ENCODE measurements at places on chromosomes 4 and X.

GRCh38 chr4:133694416-133694815 is 507.2 kb downstream of the PABPC4L start:
- DNase-seq, result no peak

DNA sequence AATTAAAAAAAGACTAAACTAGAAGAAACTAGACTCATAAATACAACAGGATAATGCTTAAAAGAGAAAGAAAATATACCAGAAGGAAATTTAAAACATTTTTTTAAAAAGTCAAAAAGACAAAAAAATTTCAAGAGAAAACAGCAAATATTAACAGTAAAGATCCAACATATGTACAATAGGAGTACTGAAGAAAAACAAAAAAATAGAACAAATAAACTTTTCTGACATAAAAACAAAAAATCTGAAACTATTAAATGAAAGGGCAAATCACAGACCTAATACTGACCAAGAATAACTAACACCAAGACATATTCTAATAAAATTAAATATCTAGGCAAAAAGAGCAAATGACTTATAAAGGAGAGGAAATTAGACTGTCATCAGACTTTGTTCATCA is 11.5 kb downstream of the DNAJB14 start:
- DNase-seq, result no peak

DNA sequence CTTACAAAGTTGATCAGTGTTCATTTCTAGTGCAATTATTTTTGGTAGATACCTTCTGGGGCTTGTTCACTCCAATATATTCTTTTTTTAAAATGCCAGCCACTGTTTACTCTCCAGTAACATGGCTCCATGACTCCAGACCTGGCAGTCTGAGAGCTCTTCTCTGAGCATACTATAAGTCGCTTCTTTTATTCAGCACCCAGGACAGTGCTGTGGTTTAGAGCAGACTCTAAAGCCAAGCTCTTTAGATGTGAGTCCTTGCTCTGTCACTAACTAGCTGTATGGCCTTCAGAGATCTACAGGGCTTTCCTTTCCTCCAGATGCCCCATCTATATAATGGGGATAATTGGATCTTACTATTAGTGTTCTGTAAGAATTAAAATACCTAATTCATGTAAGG is 200.2 kb upstream of the FAM241A start:
- DNase-seq, result no peak

DNA sequence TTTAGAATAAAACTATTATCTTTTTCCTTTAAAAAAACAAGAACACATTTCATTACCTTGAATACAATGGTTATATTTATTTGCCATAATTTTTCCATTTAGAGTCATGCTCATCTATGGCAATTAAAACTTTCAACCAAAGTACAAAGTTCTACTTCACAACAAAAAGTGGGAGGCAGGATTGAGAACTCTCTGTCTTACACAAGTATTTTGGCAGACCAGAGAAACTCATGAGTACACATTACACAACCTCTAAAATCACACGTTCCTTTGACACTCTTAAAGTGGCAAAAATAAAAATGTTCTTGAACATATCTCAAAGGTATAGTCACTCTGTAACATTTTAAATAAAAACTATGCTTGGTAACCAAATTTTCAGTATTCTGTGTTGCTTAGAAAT is 213.4 kb downstream of the IL15 start:
- no peak for DNase-seq

GRCh38 chr4:153481478-153481877 is 15.3 kb downstream of the TMEM131L start:
- DNase-seq, result no peak

DNA sequence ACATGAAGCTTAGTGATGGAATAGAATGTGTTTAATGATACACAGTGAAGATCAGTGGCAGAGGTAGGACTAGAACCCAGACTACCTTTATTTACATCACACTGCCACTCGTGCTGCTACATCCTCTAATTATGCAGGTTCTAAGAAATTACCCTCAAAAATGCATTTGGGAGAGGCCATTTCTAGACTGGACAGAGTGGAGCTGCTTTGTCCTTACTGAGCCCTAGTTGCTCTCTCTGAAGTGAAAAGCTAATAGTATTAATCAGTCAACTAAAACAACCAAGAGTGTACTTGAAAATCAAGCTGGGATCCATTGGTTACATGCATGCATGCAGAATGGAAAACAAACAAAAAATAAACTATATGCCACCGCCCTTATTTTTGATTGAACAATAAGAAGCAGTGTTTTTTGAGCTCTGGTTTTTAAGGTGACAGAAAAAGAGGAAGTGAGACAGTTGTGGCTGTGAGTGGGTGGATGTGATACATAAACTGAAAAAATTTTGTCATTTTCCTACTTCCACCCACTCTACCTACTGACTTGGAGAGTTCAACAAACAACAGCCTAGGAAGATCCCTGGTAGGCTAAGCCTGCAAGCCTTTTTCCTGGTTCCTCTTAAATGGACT is 6.8 kb upstream of the VSIG4 start:
- peak; percentile 69 for DNase-seq

DNA sequence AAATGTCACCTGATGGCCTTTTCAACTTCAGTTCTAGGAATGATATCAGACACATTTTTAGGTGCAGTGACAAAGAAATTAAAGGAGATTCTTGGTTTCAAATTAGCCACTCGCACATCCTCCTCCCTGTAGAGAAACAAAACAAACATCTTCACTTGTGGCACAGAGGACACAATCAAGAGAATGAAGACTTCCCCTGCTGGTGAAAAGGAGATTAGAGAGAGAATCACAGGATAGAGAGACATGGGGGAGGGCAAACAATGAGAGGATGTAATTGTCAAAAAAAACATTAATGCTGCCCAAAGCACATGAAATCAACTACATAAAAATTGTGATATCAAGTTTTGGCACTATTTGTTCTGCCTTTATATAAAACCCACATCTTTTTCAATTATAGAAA is 34.5 kb downstream of the ACE2 start:
- no peak for DNase-seq

GRCh38 chr4:84389406-84389805 is 109.7 kb downstream of the NKX6-1 start:
- no peak for DNase-seq

- DNase-seq, result no peak
Observed at GRCh38 chr4:80897537-80898303, 132.8 kb upstream of the BMP3 start.

DNA sequence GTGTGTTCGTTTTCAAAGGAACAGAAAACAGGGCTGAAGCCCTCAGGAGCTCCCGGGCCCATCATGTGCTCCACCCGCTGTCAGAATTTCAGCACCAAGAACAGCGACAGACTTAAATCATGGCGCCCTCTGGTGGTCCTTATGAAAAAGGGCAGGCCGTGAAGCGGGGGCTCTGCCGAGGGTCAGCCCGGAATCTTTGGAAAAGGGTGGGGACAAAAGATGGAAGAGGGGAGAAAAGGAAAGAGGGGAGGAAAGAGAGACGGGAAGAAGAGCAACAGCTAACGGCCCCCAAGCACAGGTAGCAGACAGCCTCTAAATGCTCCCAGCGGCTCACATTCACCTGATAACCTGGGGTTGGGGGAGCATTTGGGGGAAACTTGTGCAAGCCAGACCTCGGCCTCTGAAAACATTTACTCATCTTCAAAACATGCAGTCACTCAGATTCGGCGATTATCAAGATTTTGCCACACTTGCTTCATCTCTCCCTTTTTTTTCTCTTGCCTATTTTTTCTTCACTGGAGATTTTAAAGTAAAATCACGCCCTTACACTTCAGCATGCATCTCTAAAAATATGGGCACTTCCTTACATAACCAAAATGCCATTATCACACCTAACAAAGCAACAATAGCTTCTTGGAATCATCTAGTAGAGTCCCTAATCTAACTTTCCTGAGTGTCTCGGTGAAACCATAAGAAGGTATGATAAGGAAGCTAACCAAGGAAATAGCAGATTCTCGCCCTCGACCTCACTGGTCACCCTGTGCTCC is 28.1 kb upstream of the MAN2B2 start:
- DNase-seq, result peak; percentile 4

DNA sequence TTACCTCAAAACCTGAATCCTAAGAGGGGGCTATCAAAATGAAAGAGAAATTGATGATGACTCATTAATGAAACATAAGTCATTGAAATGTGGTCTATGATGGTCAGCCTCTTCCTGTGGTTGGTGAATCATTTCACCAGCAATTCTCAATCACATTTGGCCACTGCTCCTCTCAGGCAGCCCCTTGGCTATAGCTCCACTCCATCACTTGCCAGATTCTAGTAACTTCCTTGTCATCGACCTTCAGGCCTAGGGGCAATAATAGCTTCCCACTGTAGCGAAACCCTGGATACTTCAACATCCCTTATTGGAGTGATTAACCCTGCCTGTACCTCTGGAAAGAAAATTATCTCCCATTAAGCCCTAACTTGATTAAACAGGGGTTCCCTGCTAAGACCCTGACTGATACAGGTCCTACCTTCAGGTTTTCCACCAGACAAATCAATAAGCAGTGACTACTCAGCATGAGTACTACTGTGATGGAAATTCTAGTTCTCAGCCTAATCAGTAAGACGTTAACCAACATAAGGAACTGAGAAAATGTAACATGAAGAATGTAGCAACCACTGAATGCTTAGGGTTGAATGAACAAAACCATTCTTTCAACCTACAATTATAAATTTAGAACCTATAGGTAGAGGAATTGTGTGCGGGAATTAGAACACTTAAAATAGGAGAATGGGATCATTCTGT is 30.4 kb downstream of the ADH7 start:
- DNase-seq, result no peak

DNA sequence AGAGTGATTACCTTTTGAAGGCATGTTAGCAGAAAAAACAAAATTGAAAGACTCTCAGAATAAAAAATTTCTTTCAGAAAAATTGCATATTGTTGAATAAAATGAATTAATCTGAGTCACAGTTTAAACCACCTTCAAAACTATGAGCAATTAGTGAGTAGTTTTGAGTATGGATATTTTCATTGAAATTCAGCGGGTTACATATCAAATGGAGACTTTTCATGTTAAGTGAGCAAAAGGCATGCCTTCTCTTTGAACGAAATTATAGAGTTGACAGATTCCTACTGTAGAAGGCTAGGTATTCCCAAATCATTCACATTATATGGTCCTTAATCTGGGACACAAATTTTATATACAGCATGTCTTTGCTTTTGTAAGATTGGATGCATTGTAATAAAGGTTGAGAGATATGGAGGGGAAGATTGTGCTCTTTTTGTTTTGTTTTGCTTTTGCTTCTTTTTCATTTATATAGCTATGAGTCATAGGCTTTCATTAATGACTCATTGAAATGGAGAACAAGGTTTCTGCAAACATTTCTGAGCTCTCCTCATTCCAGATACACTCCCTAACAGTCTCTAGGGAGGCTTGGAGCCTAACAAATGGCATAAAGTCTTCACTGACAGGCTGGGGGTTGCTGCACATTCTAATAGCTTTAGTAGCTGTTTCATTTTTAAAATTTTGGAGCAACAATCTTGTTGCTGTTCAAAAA is 21.6 kb downstream of the PCDH18 start:
- no peak for DNase-seq

DNA sequence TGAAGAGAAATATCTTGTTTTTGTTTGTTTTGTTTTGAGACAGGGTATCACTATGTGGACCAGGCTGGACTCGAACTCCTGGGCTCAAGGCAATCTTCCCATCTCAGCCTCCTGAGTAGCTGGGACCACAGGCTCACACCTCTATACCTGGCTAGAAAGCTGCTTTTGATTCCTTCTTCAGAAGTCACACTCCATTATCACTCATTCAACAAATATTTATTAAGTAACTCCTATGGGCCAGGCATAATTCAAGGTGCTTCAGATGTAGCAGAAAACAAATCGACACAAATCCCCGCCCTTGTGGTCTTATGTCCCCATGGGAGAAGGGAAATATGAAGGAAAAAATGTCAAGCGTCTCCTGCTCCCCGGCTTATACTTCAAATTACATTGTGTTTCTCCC is 72.6 kb upstream of the DHX15 start:
- DNase-seq, result no peak

DNA sequence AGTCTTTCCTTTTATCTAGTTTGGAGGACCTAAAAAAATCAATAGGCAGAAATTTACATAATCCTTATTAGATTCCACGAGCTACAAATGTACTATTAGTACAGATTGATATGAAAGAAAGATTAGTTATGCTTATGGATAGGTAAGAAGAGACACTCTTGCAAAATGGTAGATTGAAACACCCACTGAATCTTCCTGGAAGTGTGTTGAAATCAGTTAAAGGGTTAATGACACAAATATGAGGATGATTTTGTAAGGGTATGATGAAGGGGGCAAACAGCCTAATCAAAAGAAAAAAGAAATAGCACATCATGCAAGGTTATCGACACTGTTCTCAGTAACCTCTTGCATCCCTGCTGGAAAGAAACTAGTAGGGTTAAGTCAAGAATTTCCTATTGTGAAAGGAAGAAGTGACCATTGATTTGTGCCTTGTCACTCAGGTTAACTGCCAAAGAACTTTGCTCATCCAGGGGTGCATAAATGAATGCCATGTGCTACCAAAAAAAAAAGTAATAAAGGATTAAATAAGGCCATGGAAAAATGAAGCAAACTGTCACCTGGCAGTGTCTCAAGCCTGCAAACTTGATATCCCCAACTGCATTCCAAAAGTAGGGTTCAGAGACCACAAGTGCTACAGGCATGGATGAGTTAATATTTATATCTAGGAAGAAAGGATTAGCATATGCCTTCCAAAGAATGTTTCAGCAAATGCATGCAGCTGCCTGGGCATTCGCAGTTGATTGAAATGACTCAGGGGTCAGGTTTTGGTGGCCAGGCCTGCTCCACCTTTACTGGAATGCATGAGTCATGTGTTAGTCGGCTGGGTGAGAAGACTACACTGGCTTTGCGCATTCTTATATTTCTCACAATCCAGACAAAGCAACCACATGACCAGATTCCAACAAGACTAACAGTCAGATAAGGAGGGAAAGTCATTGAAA is 78.3 kb upstream of the ATXN3L start:
- no peak for DNase-seq

- DNase-seq, result no peak
Observed at GRCh38 chr4:92646826-92647225, 343.1 kb downstream of the GRID2 start.

DNA sequence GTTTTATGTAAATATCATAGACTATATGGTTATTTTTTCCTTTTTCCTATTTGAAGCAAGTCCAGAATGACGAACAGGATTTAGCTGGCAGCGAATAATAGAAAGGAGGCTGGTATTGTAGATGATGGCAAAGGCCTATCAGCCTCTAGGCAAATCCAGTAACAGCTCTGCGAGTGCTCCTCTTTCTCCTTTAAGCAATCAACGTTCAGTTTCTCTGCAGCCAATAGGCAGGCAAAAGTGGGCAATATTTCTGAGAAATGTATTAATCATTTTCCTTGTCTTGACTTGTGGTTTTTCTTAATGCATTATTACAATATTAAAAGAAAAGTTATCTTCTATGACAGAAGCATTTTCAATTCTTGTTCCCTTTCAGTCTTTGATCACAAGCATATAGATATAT is 183.3 kb downstream of the SH3KBP1 start:
- DNase-seq, result no peak

GRCh38 chr4:8819473-8820177 is 52.0 kb downstream of the HMX1 start:
- DNase-seq, result no peak

DNA sequence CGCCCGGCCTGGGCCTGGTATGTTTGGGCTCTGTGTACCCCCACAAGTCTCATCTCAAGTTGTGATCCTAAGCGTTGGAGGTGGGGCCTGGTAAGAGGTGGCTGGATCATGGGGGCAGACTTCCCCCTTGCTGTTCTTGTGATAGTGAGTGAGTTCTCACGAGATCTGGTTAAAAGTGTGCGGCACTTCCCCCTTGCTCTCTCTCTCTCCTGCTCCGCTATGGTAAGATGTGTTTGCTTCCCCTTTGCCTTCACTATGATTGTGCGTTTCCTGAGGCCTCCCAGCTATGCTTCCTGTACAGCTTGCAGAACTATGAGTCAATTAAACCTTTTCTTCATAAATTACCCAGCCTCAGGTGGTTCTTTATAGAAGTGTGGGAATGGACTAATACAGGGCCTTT is 53.0 kb downstream of the CHST7 start:
- DNase-seq, result peak; percentile 70
